ENCODE measurements at places on chromosomes 12 and 14.

- no peak for DNase-seq
Measured at GRCh38 chr12:69719336-69720316, 19.0 kb upstream of the RAB3IP start.

DNA sequence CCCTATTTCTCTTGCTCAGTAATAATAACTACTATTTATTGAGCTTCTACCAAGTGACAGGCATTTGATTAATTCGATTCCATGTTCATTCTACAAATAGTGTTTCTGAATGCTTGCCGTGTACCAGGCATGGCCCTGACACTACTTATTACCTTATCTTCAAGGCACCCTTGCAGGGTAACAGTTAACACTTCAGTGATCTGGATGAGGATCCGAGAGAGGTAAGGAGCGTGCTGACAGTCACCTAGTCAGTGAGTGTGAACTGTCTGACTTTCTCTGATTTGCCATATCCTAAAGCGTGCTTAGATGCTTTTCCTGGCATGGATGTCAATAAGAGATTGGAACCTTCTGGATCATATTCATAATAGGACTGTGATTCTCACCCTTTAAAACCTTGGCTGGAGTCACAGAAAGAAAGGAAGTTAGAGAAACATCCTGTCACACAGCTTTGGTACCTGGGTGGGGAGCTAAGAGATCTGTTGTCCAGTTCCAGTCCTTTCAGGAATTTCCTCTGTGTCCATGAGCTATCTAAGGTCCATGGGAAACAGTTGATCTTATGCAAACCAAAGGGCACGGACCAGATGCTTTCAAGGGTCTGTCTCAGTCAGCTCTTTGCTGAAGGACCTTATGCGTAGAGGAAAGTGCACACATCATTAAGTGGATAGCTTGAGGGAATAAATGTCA lies 54.8 kb downstream of the PPFIBP1 start:
- DNase-seq: no peak

DNA sequence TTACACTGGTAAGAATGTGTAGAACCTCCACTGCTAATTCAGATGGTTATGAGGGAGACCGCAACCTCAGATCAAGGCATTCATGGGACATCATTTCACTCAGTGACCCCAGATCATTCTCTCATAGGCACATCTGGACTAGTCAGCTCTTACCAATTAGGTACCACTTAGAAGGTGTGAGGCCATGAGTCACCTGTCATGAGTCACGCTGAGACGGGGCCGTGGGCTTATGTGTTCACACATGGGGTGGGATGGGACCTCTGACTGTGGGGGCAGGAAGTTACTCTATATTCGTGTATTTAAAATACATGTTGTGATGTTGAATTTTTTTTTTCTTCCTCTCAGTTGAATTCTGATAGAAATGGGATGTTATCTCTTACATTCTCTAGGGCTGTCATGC lies 55.9 kb downstream of the CCDC92 start:
- no peak for DNase-seq

DNA sequence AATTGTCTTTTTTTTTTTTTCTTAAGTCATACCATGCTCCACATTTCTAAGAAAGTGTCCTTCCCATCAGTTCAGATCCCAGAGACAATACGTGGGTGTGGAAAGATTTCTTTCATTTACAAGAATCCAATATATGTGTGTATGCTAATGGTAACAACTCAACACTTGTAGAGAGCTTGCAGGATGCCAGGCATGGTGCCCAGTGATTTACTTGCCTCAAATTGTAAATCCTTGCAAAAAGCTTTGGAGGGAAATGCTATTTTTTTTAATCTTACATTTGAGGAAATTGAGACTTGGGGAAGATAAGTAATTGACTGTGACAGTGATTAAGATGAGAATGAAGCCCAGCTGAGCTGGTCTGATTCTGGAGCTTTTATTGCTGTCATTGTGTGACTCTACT lies 1264.6 kb upstream of the SEL1L start:
- no peak for DNase-seq

DNA sequence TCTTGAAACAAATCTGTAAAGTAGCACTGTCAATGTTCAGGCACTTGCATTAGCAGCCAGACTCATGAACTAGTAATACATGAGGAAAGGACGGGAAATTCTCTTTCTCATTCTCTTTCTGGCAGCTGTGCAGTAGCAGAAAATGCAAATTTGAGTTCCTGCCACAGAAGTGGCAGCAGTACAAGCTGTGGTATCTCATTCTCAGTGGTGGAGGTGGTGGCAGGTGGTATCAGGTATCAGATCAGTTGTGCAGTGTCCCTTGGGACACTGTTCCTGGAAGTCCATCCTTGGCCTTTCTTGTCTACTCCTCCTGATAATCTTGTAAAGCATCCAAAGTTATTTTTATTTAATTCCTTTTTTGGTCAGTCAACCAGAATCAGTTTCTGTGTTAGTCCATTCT lies 103.0 kb downstream of the C12orf42 start:
- no peak for DNase-seq

DNA sequence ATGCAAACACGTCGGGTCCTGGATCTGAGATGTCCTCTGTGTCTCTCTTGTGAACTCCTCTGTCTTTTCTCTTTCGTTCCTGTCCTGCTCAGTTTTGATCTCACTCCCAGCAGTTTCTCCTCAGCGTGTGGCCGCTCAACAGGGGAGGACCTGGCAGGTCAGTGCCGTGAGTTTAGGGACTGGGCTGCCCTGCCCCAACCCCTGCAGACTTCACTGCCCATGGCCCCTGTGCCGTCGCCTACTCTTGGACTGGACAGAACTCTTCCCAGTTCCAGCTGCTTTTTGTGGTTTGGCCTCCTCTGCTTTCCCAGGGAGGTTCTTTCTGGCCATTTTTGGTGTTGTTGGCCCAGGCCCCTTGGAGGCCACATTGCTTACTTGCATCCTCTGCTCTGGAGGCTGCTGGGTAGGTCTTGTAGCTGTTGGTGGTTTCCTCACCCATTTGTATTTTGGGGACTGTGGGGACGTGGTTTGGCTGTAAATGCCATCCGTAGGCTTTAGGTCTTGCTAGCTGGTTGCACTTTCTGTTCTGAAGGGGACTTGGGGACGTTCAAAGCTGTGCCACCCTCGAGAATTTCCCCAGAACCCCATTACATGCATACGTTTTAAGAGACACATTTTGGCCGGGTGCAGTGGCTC lies 20.0 kb upstream of the DNAH10 start:
- no peak for DNase-seq

GRCh38 chr12:57809425-57809824 lies 9.1 kb downstream of the AVIL start:
- DNase-seq: no peak

DNA sequence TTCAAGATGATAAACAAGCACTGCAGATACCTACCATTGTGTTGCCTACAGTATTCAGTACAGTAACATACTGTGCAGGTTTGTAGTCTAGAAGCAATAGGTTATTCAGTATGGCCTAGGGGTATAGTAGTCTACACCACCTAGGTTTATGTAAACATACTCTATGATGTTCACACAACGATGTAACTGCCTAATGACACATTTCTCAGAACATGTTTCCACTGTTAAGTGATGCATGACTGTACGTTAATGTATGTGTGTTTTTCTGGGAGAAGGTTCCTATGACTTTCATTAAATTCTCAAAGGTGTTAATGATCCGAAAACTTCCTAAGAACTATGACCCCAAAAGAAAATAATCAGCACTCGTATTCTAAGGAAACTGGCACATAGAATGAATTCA lies 20.9 kb upstream of the CALM1 start:
- DNase-seq: no peak

DNA sequence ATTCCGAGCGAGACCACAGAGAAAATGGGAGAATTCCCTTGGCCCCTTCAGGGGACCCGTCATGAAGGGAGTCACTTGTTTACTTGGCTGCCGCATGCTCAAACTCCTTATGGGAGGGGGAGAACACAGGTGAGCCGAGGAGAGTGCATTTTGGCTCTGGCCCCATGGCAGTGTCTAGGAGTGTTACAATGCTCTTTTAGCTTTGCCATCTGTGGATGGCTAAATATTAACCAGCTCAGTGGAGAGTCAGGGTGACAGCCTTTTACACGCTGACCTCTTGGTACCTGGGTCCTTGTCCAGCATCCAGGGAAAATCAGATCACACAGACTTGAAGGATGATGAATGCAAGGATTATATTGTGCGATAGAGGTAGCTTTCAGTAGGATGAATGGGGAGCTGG lies 146.4 kb upstream of the ATXN7L3B start:
- no peak for DNase-seq

DNA sequence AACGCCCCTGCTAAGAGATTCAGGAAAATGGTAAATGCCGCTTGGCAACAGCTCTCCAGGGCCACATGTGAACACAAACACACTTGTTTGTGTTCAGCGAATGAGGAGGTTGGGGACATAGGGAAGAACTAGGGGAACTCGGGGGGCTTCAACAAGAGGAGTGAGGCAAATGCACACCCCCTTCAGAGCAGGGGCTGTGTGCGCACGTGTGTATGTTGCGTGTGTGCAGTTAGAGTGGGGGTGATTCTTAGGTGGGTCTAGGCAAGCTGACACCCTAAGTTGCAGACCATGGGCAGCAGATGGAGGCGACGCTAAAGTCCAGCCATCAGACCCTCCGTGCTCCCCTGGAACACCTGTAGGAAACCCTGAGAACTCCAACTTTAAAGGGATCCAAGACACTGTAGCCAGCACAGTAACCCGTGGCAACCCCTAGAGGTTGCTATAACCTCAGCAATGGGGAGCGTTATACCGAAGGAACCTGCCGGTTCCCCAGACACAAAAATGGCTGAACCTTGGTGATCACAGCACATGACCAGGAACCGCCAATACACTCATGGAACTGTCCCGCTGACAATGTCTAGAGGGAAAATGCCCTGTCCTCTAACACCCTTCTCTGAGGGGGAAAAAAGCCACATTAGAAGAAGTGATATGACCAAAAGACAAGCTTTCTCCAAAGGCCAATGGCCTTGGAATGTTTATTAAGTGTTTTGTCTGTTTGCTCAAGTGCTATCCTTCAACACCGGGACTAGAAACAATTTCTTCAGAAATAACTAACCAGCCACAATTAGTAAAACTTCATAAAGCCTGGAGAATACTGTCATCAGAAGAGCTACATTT lies 86.5 kb upstream of the CEP83 start:
- no peak for DNase-seq

- DNase-seq: no peak
Measured at GRCh38 chr12:116955382-116956021, 44.8 kb downstream of the FBXW8 start.

DNA sequence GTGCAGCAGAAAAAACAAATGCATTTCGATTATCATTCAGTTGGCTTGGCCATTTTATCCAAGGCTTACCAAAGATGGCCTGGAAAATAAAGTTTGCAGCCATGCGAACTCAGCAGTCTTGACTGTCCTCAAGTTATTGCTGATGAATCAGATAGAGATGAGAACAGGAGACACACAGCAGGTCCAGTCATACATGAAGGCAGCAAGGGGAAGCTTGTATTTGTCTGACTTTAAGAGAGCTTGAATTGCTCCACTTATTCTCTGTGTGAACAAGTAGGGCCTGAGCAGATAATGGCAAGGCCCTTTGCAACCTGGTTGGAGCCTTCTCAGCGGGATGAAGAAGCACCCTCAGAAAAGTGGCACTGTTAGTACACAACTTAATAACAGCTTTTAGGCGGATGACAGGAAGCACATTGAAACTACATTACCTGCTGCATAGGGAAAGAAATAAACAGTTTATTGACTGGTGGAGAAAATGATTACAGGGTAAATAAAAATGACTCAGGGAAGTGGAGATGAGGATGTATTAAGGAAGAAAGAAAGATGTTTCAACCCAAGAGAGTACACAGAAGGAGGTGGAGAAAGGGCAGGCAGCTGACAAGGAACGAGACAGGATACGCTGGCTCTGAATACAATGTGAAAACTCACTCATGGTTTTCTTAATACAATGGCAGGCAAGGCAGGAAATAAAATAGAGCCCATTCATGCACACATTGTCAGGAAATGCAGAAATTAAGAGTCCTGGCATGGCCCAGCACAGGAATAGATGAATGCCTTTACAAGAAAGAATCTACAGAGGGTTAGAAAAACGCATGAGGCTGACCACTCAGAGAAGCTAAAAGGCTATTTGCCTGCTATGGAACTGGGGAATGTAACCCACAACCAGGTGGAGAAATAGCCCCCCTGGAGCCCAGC lies 128.4 kb downstream of the GALC start:
- no peak for DNase-seq

- no peak for DNase-seq
Measured at GRCh38 chr14:102770147-102771123, 6.8 kb upstream of the TRAF3 start.

DNA sequence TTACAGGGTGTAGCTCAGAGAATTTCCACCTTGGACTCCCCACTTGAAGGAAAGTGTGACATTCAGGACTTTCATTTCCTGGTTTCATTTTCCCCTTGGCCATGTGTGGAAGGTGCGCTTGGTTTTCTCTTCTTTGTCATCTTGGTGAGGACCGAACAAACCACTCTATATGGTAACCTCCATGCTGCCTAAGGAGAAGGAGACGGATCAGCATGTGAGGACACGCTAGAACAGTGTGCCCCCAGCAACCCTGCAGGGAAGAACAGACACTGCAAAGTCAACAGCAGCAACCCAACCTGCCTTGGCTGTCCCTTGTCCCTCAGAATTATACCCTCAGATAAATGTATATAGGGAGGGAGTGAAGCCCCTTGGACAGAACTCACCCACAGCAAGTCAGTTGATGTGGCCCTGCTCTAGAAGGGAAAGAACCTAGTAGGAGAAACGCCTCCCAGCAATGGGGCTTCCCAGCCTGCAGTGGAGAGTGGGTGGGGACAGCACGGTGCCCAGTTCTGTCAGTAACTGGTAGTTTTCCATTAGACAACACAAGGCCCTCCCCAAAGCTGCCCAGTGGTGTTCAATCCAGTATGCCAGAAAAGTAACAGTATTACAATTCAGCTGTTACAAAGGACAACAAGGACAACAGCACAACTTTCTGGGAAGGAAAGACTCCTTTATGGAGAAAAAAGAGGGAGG lies 18.9 kb upstream of the COCH start:
- no peak for DNase-seq

DNA sequence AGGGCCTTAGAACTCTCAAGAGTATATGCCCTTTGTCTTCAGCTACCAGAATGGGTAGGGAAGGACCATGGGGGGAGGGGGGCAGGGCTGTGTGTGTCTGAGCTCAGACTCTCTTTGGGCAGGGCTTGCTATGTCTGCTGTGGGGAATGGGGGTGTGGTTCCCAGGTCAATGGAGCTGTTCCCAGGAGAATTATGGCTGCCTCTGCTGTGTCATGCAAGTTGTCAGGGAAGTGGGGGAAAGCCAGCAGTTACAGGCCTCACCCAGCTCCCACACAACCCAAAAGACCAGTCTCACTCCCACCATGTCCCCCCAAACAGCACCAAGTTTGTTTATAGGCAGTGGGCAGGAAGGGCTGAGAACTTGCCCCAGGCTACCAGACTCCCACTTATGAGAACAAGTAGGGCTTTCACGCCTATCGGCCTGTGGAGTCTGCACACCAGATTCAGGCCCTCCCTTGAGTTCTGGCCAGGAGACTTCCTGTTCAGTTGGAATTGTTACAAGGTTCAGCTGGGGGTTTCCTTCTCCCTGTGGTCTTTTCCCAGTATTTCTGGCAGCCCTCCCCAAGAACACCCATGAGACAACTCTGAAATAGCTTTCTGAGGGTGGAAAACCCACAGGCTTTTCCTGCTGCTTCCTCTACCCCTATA lies 6.1 kb upstream of the SERPINA11 start:
- DNase-seq: no peak

GRCh38 chr12:104340925-104341611 lies 37.5 kb downstream of the EID3 start:
- no peak for DNase-seq

All from AG04449 (cell line).